HepG2 (cell line): ENCODE measurements at places on chromosomes 2 and 18. TPM values are rescaled to one million over a fixed set of nuclear protein-coding genes. Genes with fewer than 3 reads are reported as not detected.

CREG2 gene
- 0.18 TPM in 1 of 2 replicates, not detected in the other for total RNA-seq

ABCG8 gene
- total RNA-seq = 6.8 and 8.8 TPM in 2 replicates

ST3GAL5 gene
- 1.3 TPM in 2 replicates for total RNA-seq

RTN4 gene
- total RNA-seq = 67.4 and 98.4 TPM in 2 replicates

CRACDL gene
- 0.15 TPM in 1 of 2 replicates, not detected in the other for total RNA-seq

IL37 gene
- total RNA-seq = not detected in 2 replicates

CCDC85A gene
- total RNA-seq = not detected in 2 replicates

CYTIP gene
- total RNA-seq = not detected in 2 replicates

HSBP1L1 gene
- 15.3 and 22.6 TPM in 2 replicates for total RNA-seq

SERPINB4 gene
- not detected in 2 replicates for total RNA-seq

CRYGC gene
- total RNA-seq = 0.27 TPM in 1 of 2 replicates, not detected in the other

PROKR1 gene
- not detected in 2 replicates for total RNA-seq

DOK6 gene
- total RNA-seq = 14.7 and 17.2 TPM in 2 replicates

PTRHD1 gene
- total RNA-seq = 69.1 and 72.6 TPM in 2 replicates

ETAA1 gene
- 16.2 and 20.7 TPM in 2 replicates for total RNA-seq

STARD6 gene
- total RNA-seq = not detected in 2 replicates

LBX2 gene
- 4.0 and 8.1 TPM in 2 replicates for total RNA-seq

DYSF gene
- total RNA-seq = 0.15 and 0.17 TPM in 2 replicates

LPIN1 gene
- 6.6 and 9.7 TPM in 2 replicates for total RNA-seq

SOX11 gene
- total RNA-seq = not detected in 2 replicates

ABHD1 gene
- 0.04 TPM in 1 of 2 replicates, not detected in the other for total RNA-seq

ATP6V1B1 gene
- 0.58 TPM in 1 of 2 replicates, not detected in the other for total RNA-seq

POTEC gene
- not detected in 2 replicates for total RNA-seq

GCG gene
- not detected in 2 replicates for total RNA-seq

SLC16A14 gene
- total RNA-seq = not detected in 2 replicates

CDH7 gene
- not detected in 2 replicates for total RNA-seq

ABCG5 gene
- 5.8 and 15.1 TPM in 2 replicates for total RNA-seq

BOLL gene
- total RNA-seq = not detected in 2 replicates

TDRD15 gene
- 0.28 and 0.29 TPM in 2 replicates for total RNA-seq

G6PC2 gene
- not detected in 2 replicates for total RNA-seq

RAB31 gene
- 1.7 and 3.6 TPM in 2 replicates for total RNA-seq

AMER3 gene
- total RNA-seq = not detected in 2 replicates

LDLRAD4 gene
- 10.4 and 13.6 TPM in 2 replicates for total RNA-seq

C1GALT1C1L gene
- 0.91 and 1.3 TPM in 2 replicates for total RNA-seq

TNFAIP6 gene
- not detected in 2 replicates for total RNA-seq

NEU2 gene
- total RNA-seq = not detected in 2 replicates

GGCX gene
- 51.3 and 103 TPM in 2 replicates for total RNA-seq

CSRNP3 gene
- not detected in 2 replicates for total RNA-seq

DQX1 gene
- total RNA-seq = 23.9 and 27.6 TPM in 2 replicates
